Stimulated activated CD4-positive, alpha-beta T cell treated with anti-CD3 and anti-CD28 coated beads, Interleukin-4, amount 100 ng/mL, for 24 hours (primary cell): ENCODE measurements at places on chromosomes 7 and 10.

DNA sequence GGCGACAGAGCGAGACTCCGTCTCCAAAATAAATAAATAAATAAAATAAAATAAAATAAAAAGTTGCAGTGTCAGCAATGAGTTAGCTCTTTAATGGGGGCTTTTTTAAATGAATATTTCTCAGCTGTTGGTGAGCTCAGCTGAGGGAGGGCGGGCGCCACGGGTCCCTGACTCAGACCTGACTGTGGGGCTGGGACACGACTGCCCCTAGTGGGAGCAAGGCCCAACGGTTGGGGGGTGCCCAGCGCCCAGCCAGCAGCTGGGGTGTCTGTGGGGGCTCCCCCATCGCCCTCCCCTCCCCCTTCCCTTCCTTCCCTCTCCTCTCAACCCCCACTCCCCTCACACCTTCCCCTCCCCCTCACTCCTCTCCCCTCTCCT is 46.6 kb downstream of the PWWP2B start:
- DNase-seq, result peak; percentile 78

GRCh38 chr10:117884093-117884492 is 162.6 kb downstream of the RAB11FIP2 start:
- no peak for DNase-seq

DNA sequence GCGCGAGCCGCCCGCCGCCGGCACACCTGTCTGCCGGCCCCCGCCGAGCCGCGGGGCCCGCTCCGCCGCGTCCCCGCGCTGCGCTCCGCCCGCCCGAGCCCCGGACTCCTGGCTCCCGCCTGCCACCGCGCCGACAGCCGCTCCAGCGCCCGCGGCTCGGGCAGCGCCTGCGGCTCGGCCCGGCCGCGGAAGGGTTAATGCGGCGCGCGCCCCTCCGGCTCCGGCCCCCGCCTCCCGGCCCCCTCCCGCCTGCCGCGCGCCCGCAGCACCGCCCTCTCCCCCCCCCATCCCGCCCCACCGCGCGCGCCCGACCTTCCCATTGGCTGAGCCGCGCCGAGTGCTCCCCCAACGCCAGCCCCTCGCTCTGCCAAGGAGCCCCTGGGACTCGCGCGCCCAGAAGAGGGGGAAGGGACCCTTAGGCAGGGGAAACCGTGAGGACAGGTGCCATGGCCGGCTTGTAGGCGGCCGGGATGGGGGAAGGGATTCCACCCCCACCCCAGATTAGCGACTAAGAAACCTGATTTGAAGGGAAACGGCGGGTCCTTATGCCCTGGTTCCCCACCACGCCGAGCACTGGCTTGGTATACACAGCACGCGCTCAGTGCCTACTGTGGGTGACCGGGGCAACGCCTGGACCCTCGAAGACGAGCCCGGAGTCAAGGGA is at the start of gene KCNH2:
Gene KCNH2, minus strand, starts transcription at position 196 of the 664 bp plus-strand sequence. CDS start 408 bp downstream, outside the sequence.
- no peak for DNase-seq

- no peak for DNase-seq
Observed at GRCh38 chr7:1693991-1694524, 24.0 kb downstream of the ELFN1 start.

- DNase-seq, result no peak
Observed at GRCh38 chr10:17504547-17505245, 50.3 kb upstream of the ST8SIA6 start.

DNA sequence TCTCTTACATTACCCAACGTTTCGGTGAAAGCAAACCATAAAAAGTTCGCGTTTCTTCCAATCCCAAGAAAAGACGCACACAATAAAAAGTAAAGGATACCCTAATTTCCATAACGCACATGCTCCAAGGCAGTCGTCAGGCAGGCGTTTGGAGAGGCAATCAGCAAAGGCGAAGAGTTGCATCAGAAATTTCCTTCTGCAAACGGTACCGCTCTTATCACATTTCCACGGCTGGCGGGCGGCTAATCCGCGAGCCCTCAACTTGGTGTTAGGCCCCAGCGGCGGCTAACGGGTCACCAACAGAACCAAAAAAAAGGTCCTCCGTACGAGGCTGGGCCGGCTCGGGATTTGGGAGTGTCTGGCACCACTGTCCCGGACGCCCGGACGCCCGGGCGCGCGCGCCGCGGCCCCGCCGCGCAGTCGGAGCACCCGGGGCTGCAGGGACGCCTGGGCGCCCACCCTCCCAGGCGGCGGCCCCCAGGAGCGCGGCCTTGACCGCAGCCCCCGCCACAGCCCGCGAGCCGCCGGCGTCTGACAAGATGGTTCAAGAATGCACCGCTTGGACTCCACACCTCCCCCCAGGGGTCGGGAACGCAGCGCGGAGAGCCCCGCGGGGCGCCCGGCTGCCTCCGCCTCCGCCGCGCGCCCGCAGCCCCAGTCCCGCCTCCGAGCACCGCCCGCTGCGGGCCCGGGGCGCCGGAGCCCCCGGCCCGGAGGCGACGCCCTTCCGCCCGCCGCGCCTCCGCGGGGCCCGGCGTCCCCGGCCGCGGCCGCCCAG is 9.8 kb upstream of the GRB10 start:
- no peak for DNase-seq

DNA sequence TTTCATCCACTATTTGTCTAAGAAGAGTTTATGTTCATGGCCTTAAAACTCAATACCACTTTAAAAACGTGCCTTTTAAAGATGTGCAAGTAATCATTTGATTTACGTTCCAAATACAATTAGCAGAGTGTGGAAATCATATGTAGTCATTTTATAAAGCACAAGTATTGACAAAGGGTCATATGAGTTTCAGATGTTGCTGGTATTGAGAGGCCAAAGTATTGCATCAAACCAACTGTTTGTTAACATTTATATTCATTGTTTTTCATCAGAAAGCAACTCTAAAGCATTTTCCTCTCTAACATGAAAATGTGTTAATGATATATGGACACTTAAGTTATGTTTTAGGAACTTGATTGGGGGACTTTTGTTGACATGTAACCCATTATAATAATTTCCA is 11.5 kb upstream of the TSGA13 start:
- no peak for DNase-seq

- no peak for DNase-seq
Observed at GRCh38 chr7:96322373-96322695, 436 bp upstream of the SLC25A13 start.

DNA sequence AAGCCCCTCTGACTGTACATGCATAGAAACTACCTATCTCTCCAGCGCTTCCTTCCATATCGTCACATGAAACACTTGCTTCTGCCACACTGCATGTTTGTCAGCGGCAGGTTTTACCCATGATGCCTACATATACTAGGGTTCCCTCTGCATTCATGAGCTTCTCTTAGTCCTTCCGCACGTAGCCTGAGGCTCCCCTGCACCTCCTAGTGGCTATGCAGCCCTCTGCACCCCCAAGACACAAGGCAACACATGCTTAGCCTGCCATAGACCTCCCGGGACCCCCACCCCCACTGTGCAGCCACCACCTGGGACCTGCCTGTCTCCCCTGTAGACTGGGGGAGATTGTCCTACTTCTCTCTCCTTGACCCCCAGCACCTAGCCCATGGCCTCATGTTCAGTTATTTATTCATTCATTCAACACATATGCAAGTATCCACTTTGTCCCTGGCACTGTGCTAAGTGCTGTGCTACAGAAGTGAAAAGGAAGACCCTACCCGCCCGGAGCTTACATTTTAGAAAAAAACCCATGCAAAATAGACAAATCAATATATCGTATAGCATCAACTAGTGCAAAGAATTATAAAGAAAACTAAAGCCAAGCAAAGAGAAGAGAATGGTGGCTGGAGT is 23.5 kb downstream of the TMEM273 start:
- peak; percentile 36 for DNase-seq

- DNase-seq, result no peak
Observed at GRCh38 chr10:68239596-68240150, 7.8 kb upstream of the ATOH7 start.

GRCh38 chr7:69476416-69476815 is 121.9 kb upstream of the AUTS2 start:
- DNase-seq, result no peak

DNA sequence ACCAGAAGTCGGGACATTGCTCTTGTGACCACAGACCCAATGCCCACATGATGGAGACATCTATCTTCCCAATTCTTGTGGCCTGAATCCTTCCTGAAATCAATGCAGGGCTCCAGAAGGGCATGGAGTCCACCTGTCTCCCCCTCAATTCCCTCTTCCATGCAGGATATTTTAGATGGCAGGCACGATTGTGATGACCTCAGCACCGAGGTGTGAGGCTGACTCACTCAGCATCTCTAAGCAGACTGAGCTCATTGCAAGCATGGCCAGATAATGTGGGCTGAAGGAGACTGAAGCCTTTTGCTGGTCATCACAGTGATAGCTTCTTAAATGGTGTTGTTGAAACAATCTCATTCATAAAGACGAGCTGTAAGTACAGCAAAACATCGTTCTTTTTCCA is 374.9 kb upstream of the PODXL start:
- no peak for DNase-seq

DNA sequence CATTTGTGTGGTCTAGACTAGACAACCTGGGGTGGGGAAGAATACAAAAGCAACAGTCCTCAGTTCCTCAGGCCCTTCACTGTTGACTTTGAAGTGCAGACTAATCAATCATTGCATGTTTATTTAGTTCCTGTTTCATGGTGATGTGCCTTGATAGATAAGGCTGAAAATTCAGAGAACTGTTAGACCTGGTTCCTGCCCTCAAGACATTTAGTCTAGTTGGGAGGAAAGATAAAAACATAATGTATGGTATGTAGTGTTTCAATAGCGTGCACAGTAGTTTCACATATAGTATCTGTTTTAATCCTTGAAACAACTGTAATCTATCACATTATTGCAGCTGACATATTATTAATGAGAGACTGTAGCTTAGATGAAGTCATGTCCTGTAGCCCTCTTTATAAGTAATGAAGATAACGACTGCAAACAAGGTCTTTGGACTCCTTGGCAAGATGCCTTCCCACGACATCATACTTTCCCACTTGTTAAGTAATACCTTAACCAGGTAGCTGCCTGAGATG is 124.0 kb downstream of the CELF2 start:
- no peak for DNase-seq

DNA sequence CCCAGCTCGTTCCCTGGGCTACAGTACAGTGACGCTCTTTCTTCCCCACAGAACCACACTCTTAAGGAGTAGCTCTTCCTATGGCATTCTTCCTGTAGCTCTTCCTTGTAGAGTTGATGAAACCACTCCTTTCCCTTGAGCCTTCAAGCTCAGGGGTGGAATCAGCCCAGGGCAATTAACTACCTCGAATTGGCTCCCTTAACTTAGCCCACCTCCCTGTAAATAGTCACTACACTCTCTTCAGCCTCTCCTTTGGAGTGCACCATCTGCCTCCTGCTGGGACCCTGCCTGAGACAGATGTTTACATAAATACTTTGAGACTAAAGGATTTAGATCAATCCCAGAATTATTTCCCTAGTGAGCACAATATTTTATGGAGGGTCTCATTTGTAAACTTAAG is 537.8 kb upstream of the AUTS2 start:
- DNase-seq, result no peak

DNA sequence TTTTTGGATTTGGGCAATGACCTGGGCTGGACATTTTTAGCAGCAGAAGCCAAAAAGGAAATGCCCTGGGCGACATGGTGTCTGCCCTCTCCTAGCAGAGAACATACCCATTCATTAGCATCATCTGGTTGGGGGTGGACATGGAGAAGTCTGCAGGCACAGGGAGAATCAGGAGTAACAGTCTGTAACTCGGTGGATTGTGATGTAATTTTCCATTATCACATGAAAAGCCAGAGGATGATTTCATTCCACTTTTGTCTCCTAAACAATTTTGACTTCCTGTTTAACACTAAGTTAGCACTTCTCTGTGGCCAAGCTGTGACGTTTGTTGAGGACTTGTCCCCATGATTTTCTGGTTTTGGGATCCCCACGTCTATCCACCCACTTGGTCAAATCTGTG is 153.8 kb upstream of the HABP2 start:
- DNase-seq, result no peak

DNA sequence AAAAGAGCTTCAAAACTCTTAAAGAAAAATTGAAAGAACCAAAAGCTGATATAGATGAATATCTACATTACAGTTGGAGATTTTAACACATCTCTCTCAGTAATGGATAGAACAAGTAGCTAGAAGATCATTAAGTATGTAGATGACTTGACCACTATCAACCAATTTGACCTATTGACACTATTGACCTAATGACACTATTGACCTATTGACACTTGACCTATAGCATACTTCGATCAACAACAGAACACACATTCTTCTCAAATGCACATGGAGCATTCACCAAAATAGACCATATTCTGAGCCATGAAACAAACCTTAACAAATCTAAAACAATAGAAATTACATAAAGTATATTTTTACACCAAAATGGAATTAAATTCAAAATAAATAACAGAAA is 22.3 kb downstream of the GIMAP5 start:
- DNase-seq, result no peak

DNA sequence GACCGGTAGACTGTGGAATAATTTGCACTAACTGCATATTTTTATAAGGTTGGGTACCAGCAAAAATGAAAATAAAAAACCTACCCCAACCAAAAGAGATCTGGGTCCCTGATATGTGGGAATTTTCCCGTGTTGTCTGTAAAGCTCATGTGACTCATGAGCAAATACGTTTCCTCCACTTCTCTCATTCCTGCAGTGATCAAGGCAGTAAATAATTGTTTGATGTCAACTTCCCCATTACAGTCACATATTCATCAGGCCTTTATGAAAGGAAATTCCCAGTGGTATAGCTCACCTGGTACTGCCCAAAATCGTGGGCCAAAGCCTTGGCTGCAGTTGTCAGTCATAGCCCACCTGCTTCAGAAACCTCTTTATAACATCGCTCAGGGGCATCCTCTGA is 166.0 kb upstream of the ANK3 start:
- DNase-seq, result no peak
